ENCODE measurements at places on chromosomes 5 and 9.

DNA sequence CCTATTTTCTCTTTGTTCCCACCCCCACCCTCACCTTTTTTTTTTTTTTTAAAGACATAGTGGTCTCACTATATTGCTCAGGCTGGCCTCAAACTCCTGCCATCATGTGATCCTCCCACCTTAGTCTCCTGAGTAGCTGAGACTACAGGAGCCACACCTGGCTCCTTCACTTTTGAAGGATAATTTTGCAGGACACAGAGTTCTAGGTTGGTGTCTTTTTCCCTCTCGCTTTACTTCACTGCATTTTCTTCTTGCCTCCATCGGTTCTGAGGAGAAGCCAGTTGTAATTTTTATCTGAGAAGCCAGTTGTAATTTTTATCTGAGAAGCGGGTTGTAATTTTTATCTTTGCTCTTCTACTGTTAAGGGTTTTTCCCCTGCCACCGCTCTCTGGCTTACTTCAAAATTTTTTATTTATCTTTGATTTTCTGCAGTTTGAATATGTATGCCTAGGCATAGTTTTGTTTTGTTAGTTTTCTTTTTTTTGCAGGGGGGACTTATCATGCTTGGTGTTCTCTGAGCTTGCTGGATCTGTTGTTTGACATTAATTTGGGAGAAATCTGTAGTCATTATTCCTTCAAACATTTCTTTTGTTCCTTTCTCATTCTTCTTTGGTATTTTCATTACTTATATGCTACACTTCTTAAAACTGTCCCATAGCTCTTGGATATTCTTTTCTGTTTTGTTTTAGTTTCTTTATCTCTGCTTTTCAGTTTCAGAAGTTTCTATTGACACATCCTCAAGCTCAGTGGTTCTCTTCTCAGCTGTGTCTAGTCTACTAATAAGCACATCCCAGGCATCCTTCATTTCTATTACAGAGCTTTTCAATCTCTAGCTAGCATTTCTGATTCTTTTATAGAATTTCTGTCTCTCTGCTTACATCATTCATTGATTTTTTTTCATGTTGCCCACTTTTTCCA lies 148.2 kb upstream of the CHD1 start:
- DNase-seq: no peak

DNA sequence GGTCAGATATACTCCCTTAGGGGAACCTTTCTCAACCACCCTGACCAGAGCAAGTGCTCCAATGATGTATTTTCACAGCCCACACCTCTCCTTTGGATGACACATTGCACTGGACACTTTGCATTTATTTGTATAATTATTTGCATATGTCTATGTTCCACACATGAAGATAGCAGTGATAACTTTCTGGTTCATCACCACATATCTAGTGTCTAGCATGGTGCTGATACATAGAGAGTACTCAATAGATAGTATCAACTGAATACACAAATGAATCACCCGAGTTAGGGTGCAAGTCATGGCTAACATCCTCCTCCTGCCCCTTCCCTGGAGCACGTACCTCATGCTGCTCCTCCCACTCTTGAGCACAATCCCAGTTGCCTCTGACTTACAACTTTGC lies 617.6 kb downstream of the EBF1 start:
- DNase-seq: no peak

DNA sequence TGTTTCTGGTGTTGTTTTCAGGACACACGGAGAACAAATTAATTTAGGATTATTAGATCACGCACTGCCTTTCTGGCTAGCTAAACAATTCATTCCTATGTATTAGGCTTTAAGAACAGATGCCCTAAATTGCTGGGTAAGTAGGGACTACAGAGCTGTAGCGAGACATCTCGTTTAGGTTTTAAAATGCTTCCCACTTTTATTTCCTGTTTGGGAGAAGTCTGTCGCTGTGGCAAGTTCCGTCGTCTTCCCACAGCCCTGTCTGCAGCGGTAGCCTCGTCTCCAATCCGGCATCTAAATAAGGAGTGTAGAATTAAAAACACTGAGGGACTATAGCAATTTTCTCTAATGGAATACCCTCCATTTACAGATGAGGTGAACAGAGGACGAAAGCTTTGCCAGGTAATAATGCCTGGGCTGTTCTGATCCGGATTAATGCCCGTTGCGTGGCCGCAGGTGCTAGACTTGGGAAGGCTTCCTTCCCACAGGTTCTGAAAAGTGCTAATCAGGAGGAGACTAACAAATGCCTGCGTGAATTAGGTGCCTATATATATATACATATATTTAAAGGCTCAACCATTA lies 1.3 kb upstream of the TRIM36 start:
- no peak for DNase-seq

DNA sequence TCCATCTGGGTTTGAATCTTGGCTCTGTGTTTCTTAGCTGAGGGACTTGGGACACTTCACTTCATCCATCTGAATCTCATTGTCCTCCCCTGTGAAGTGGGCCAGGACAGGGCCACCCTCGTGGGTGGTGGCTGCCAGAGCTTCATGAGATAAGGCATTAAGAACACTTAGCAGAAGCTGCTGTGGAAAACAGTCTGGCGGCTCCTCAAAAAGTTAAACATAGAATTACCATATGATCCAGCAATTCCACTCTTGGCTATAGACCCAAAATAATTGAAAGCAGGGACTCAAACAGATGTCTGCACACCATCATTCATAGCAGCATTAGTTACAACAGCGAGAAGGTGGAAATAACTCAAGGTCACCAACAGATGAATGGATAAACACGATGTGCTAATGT lies 42.4 kb upstream of the GGTA1 start:
- DNase-seq: no peak

DNA sequence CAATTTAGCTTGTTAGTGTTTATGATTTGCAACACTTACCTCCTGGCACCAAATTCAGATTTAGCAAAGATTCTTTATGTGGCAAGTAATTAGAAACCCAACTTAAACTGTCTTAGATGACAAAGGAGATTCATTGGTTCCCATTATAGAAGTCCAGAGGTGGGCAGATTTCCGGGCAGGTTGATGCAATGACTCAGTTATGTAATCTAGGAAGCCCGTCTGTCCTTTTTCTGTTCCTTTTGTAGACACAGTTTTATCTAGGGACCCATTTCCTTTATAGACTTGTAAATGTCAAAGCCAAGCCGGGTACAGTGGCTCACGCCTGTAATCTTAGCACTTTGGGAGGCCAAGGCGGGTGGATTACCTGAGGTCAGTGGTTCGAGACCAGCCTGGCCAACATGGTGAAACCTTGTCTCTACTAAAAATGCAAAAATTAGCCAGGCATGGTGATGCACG lies 20.3 kb upstream of the ANKRD33B start:
- no peak for DNase-seq

DNA sequence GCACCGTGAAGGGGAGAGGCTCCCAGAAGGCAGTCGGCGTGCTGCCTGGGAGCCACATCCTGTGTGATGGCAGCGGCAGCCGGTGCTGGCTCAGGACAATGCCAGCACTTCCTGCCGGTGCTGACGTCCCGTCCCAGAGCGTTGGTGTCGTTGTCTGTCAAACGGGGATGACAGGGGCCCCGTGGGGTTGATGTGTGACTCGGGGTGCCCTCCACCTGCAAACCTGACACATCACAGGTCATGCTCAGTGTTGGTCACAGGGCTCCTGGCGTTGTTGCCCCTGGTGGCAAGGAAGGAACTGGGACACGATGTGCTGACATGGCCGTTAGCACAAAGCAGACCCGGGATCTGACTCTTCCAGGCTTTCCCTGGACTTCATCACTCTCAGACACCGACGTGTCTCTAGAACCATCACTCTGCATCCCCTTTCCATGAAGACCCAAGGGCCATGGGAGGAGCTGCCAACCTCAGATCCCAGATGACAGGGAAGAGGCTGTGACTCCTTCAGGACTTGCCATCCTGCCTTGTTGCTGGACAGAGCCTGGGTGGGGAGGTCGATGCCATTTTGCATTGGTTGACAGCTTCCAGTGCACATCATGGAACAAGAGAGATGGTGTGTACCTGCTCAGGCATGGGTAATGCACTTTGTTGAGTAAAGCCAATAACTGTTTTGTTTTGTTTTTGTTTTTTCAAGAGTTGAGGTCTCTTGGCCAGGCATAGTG lies 21.5 kb downstream of the PLPP7 start:
- no peak for DNase-seq

DNA sequence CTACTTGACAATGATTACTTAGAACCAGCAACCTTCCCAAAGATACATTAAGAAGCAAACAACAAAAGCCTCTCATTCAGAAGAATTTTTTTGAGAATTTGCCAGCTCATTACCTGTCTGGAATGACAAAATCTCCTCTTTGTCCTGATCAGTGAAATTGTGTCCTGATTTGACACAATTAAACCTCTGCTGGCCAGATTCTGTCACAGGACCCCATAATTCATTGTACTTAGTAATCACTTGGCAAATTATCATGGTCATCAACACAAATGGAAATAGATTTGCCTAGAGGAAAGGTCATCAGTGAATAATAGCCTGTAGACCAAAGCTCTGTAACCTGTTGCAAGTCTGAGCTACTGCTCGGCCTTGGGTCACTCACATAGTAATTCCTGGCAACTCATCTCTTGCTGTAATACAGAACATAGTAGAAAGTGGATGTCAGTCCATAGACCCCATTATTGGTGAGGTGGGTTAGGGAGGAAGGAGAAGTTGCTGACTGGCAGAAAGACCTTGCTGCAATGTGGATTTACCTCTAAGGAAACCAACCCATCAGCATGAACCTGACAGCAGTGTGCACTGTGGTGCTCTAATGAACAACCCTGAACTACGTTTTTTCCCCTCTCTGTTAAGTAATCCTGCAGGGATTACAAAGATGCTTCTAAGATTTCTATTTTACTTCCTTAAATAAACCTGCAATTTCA lies 370.1 kb downstream of the KIAA0825 start:
- no peak for DNase-seq
